ENCODE measurements at places on chromosomes 6 and 20. TPM values are rescaled to one million over a fixed set of nuclear protein-coding genes. Genes with fewer than 3 reads are reported as not detected.

Gene HMGCLL1
- 6.7 TPM for total RNA-seq

Gene SLC44A4
- 28.4 TPM for total RNA-seq

Gene UNC93A
- 0.82 TPM for total RNA-seq

Gene DUSP15
- 18.0 TPM for total RNA-seq

Gene HTR1E
- 0.93 TPM for total RNA-seq

Gene QRSL1
- total RNA-seq = 15.5 TPM

Gene BANF2
- not detected for total RNA-seq

Gene OLIG3
- total RNA-seq = not detected

Gene HLA-DMB
- 60.2 TPM for total RNA-seq

Gene CD40
- total RNA-seq = 3.0 TPM

Gene TAGAP
- 3.3 TPM for total RNA-seq

Gene KCNK5
- 6.9 TPM for total RNA-seq

Gene VEGFA
- 207 TPM for total RNA-seq

Gene NFKBIE
- 13.9 TPM for total RNA-seq

Gene PLN
- 9.8 TPM for total RNA-seq

Gene RIN2
- total RNA-seq = 64.3 TPM

Gene SLC22A2
- total RNA-seq = 8.6 TPM

Gene MMP24
- 1.9 TPM for total RNA-seq

Gene SIGLEC1
- 4.4 TPM for total RNA-seq

Gene WFDC2
- 77.5 TPM for total RNA-seq

Gene C6orf132
- 5.5 TPM for total RNA-seq

Gene NRSN1
- 0.12 TPM for total RNA-seq

Gene PRICKLE4
- 3.2 TPM for total RNA-seq

Gene GLP1R
- 0.82 TPM for total RNA-seq

Gene KCNQ5
- total RNA-seq = 2.0 TPM

Gene GTSF1L
- total RNA-seq = not detected

Gene SOX18
- 20.5 TPM for total RNA-seq

Measured in metanephros (tissue), 2 donors.